ENCODE measurements at places on chromosomes 7 and 10. TPM values are rescaled to one million over a fixed set of nuclear protein-coding genes. Genes with fewer than 3 reads are reported as not detected.

DNA sequence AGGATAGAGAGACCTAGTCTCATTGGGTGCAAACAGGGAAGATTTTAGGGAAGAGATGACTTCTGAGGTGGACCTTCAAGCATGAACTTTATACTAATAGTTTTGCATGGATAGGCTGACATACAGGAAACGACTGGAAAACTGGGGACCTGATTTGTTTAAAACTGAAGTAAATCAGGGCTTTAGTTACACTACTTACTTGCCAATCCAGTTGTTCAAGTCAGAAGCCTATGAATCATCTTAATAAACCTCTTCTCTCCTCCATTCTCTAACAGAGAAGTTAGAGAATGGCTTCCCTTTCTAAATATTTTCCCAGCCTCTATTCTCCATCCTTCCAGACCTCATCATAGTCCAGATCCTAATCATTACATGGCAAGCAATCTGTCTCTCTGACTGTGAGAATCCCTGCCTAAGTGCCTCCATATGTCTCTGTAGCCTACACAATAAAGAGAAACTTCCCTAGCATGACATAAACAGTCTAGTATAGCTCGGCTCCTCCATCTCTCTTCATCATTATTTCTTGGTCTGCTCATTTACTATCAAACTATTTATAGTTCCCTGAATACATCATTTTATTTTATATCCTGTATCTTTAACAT, 55.8 kb downstream of the PRKG1 start:
- DNase-seq: no peak

DNA sequence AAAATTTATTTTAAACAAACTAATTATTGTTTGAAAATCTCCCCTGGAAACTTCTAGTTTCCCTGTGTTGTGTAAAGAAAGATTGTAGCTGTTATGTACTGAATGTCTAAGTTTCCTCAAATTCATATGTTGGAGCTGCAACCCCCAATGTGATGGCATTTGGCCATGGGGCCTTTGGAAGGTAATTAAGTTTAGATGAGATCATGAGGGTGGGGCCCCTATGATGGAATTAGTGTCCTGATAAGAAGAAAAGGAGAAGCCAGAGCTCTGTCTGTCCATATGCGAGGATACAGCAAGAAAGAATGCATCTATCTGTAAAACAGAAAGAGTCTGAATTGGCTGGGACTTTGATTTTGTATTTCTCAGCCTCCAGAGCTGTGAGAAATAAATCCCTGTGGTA, 179.5 kb downstream of the STK31 start:
- no peak for DNase-seq

DNA sequence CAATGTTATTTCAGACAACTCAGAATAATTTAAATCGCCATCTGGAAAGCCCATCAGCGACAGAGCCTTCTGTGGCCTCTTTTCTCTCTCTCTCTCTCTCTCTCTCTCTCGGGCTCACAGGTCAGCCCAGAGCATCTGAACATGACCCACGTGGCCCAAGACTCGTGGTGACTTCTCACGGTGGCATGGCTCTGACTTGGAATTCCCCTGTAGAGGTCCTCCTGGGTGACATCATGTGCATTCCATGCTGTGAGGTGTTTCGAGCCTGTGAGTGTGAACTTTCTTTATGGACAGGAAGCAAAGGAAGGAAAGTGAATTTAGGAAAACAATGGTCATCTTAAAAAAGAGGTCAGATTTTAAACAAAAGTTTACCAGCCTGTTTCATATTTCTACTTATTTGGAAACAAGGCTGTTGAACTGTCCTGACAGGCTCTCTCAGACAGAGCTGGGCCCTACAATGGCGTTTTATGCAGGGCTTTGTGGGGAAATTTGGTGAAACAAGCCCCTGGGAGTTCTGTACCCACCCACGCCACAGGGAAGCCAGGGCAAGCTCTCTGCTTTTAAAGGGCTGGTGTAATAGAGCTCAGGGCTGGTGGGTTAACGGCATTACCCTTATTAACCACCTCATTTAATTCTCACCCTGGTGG, 359.7 kb upstream of the ZNF32 start:
- peak; percentile 11 for DNase-seq

DNA sequence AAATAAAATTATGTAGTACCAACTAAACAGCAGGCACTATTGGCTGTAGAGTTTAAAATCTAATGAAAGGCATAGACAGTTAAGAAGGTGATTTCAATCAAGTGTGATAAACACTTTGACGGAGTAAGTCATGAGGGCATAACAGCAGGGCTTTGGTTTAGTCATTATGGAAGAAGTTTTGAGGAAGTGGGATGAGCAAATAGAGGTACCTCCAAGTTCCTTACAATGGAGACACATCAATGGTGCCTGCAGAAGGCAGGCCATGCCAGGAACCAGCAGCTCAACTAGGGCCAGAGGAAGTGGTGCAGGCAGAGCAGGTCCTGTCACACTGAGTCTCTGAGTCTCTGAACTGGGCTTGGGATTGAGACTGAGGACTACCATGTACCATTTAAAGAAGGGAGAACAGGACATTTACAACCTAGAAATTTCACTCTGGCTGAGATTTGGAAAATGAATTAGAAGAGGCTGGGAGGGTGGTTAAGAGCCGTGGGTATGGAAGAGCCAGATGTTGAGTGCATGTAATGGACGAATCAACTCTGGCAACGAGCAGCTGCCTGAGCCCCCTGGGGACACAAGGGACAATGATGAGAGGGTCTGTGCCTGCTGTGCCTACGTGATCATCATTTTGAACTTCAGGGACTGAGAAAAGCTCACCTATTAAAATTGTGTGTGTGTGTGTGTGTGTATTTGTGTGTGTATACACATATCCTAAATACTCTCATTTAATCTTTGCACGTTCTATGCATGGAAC, 208.7 kb upstream of the POM121L12 start:
- DNase-seq: no peak

Gene GBX1
- not detected for total RNA-seq

Gene LRRC4
- 0.34 TPM for total RNA-seq

Gene CYP2E1
- 0.37 TPM for total RNA-seq
